Astrocyte (in vitro differentiated cells and primary cell): ENCODE measurements at places on chromosomes 6 and 20. TPM values are rescaled to one million over a fixed set of nuclear protein-coding genes. Genes with fewer than 3 reads are reported as not detected.

DNA sequence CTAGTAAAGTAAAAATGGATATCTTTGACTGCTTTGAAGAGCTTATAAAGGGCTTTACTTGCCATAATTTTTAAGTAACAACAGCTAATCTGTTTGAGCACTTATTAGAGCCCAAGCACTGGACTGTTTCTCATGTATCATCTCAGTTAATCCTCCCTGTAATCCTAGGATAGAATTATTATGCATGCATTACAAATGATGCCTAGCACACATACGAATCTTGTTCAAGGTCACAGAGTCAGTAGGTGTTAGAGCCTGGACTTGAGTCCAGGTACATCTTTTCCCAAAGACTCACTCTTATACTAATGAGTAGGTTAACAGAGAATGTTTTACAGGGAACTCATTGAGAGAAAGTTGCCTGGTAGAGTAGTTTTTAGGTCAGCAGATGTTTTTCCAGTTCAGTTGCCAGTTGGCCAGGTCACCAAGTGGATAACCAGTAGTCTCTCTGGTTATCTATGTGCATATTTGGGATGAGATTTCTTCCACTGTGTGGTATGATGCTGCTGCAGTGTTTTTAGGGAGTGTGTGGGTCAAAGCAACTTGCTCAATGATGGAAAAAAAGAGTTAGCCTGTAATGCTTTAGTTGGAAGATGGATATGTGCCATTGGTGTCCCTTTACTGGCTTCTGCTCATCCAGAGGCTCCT, 32.3 kb upstream of the LAMA4 start:
- no peak overlapping the region for H3K4me3 ChIP-seq
- no peak for DNase-seq
- H3K27ac ChIP-seq = no peak overlapping the region
- H3K4me1 ChIP-seq = peaks cover 11% of the 10 kb centered on the region

The ADTRP gene
- 0.58 and 0.68 TPM in 2 replicates for total RNA-seq

DNA sequence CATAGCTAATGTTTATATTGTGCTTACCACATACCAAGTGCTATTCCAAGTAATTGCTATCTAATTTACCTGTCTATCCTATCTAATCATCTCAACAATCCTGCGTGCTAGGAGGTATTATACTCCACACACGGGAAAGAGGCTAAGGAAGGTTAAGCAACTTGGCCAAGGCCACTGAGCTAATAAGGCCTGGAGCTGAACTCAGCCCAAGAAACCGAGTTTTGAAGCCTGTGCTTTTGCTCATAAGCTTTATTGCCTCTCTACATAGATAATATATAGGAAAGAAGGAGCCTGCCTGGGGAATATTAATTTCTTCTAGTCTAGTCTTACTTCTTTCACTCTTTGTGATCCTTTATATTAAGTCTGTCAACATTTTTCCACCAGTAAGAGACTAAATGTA, 67.8 kb upstream of the ADGRF4 start:
- no peaks in the 10 kb centered on the region for H3K4me1 ChIP-seq
- DNase-seq = no peak
- H3K36me3 ChIP-seq = no peaks in the 10 kb centered on the region
- no peak overlapping the region for H3K27ac ChIP-seq

The HTR1B gene
- total RNA-seq = 1.2 and 1.9 TPM in 2 replicates

GRCh38 chr6:130447374-130447773, 81.6 kb downstream of the TMEM200A start:
- H3K27ac ChIP-seq = no peak overlapping the region
- H3K4me1 ChIP-seq = no peaks in the 10 kb centered on the region
- peak; percentile 39 for DNase-seq
- peaks cover 11% of the 10 kb centered on the region for H3K36me3 ChIP-seq
- H3K27me3 ChIP-seq = no peaks in the 10 kb centered on the region

- peaks cover 10% of the 10 kb centered on the region for H3K4me1 ChIP-seq
- H3K36me3 ChIP-seq = no peaks in the 10 kb centered on the region
- H3K27me3 ChIP-seq = no peaks in the 10 kb centered on the region
- H3K4me3 ChIP-seq = peak overlapping the region; percentile 30
Observed at GRCh38 chr6:47034926-47035325, 7.2 kb downstream of the ADGRF1 start.

DNA sequence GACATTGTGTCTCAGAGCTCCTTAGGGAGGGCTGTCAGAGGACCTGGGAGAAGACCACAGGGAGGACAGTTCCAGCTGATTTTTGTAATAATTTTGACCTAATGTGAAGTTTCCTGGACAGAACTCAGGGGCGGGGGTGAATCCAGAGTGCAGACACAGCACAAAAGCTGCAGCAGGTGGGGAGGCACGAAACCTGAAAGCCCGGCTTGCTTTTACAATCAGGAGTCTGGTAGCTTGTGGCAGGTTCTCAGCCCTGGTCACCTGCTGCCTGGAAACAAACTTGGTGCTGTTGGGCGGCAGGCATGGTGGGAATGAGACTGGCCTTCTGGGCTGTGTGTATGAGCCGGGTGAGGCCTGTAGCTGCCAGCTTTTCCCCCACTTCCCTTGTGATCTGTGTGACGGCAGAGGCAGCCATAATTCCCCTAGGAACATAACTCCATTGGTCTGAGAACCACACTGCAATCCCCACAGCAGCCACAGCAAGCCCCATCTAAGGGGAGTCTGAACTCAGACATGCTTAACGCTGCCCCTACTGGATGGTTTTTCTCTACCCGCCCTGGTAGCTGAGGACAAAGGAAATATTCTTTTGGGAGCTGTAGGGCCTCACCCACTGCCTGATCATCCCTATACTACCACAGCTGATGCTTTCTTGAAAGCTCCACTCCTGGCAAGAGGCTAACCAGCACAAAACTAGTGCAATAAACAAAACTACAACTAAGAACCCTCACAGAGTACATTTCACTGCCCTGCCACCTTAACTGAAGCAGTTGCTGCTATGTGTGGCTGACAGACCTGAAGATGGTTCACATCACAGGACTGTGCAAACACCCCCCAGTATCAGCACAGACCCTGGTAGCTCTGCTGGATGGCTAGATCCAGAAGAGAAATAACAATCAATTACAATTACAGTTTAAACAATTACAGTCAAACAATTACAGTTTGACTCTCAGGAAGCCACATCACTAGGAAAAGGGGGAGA, 1055.1 kb upstream of the GJE1 start:
- H3K27ac ChIP-seq = no peak overlapping the region
- H3K4me3 ChIP-seq = no peak overlapping the region
- H3K27me3 ChIP-seq = no peaks in the 10 kb centered on the region
- no peak for DNase-seq
- no peaks in the 10 kb centered on the region for H3K4me1 ChIP-seq

The BMP6 gene
- total RNA-seq = 2.2 and 2.8 TPM in 2 replicates

The MAS1L gene
- total RNA-seq = not detected in 2 replicates

- H3K4me1 ChIP-seq = peaks cover 6% of the 10 kb centered on the region
- H3K4me3 ChIP-seq = no peak overlapping the region
- no peak overlapping the region for H3K27ac ChIP-seq
- peaks cover 4% of the 10 kb centered on the region for H3K27me3 ChIP-seq
Observed at GRCh38 chr6:41002168-41002567, 36.9 kb downstream of the UNC5CL start.

GRCh38 chr6:43845646-43846045, 75.6 kb downstream of the VEGFA start:
- no peak for DNase-seq
- no peaks in the 10 kb centered on the region for H3K36me3 ChIP-seq
- no peak overlapping the region for H3K27ac ChIP-seq
- no peak overlapping the region for H3K4me3 ChIP-seq

The JAG1 gene
- total RNA-seq = 278 and 380 TPM in 2 replicates

DNA sequence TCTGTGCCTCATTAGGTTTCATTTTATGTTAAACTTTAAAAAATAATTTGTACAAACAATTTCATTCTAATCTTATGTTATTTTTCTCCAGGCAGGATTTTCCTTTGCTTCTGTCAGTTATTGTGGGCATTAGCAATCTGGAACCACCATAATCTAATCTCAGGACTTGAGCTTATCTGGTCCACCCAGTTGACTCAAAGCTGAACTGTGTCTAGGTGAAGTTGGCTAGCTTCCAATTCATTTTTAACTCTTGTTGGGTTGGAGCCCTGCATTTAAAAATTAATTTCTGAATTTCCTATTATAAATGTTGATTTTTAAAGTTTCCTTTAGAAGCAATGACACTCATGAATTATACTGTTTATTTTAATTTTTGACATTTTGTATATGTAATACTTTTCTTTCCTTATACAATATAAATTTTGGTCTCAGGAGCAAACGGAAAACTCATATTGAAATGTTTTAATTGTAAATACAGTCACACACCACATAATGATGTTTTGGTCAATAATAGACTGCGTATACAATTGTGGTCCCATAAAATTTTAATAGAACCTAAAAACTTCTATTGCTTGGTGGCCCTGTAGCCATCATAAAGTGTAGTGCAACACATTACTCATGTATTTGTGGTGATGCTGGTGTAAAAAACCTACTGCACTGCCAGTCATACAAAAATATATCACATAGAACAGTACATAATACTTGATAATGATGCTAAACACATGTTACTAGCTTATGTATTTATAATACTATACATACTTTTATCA, 121.3 kb downstream of the CLVS2 start:
- no peaks in the 10 kb centered on the region for H3K4me1 ChIP-seq
- no peak overlapping the region for H3K4me3 ChIP-seq
- H3K36me3 ChIP-seq = no peaks in the 10 kb centered on the region

- DNase-seq = no peak
- no peak overlapping the region for H3K27ac ChIP-seq
- no peak overlapping the region for H3K4me3 ChIP-seq
- peaks cover 8% of the 10 kb centered on the region for H3K36me3 ChIP-seq
- no peaks in the 10 kb centered on the region for H3K4me1 ChIP-seq
- no peaks in the 10 kb centered on the region for H3K27me3 ChIP-seq
Observed at GRCh38 chr20:62267543-62267942, 29.2 kb downstream of the OSBPL2 start.

The LY6G5C gene
- 2.9 and 3.9 TPM in 2 replicates for total RNA-seq

- H3K27ac ChIP-seq = peak overlapping the region; percentile 86
- peak; percentile 99 for DNase-seq
- H3K36me3 ChIP-seq = no peaks in the 10 kb centered on the region
- no peak overlapping the region for H3K4me3 ChIP-seq
Observed at GRCh38 chr6:81895511-81896185, 143.2 kb upstream of the TENT5A start.

- no peak for DNase-seq
- no peak overlapping the region for H3K4me3 ChIP-seq
- H3K27me3 ChIP-seq = peaks cover 49% of the 10 kb centered on the region
- H3K4me1 ChIP-seq = no peaks in the 10 kb centered on the region
Observed at GRCh38 chr6:30394139-30394538, 49.2 kb downstream of the RPP21 start.

GRCh38 chr6:35729722-35730121, 7.1 kb upstream of the ARMC12 start:
- no peaks in the 10 kb centered on the region for H3K27me3 ChIP-seq
- no peaks in the 10 kb centered on the region for H3K36me3 ChIP-seq
- no peak overlapping the region for H3K27ac ChIP-seq
- H3K4me3 ChIP-seq = no peak overlapping the region
- H3K4me1 ChIP-seq = peaks cover 36% of the 10 kb centered on the region
- DNase-seq = no peak

GRCh38 chr20:61521687-61522420, 269.8 kb downstream of the CDH4 start:
- no peaks in the 10 kb centered on the region for H3K36me3 ChIP-seq
- H3K4me1 ChIP-seq = peaks cover 26% of the 10 kb centered on the region
- no peaks in the 10 kb centered on the region for H3K27me3 ChIP-seq
- peak; percentile 73 for DNase-seq

The CEP250 gene
- total RNA-seq = 81.2 and 107 TPM in 2 replicates

The HRH3 gene
- 0.07 TPM in 1 of 2 replicates, not detected in the other for total RNA-seq

DNA sequence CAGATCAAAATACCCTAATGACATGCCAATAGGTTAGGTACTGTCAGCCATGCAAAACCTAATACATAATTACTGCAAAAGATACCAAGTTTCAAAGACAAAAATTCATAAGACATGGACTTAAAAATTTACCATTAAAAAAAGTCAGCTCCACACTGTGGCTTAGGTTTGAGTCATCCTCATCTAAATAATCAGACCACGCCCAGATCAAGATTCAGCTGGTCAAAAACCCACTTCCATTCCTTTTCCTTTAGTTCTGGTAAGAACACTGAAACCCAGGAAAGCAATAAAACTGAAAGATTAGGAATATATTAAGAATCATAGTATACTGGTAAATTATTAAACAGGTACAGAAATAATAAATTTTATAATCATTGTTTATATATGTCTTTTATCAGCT, 81.0 kb upstream of the ASF1A start:
- H3K4me1 ChIP-seq = no peaks in the 10 kb centered on the region
- no peak overlapping the region for H3K27ac ChIP-seq
- H3K4me3 ChIP-seq = no peak overlapping the region

The DCBLD1 gene
- total RNA-seq = 36.8 and 44.9 TPM in 2 replicates

GRCh38 chr6:10769419-10769818, 21.8 kb downstream of the TMEM14B start:
- H3K36me3 ChIP-seq = no peaks in the 10 kb centered on the region
- no peaks in the 10 kb centered on the region for H3K4me1 ChIP-seq
- no peaks in the 10 kb centered on the region for H3K27me3 ChIP-seq
- H3K4me3 ChIP-seq = no peak overlapping the region
- no peak overlapping the region for H3K27ac ChIP-seq

The UNC5CL gene
- total RNA-seq = 0.27 and 0.29 TPM in 2 replicates

The PMEPA1 gene
- 49.4 and 65.1 TPM in 2 replicates for total RNA-seq

GRCh38 chr20:36135159-36135558, 19.4 kb upstream of the EPB41L1 start:
- no peaks in the 10 kb centered on the region for H3K27me3 ChIP-seq
- H3K4me3 ChIP-seq = no peak overlapping the region
- H3K36me3 ChIP-seq = no peaks in the 10 kb centered on the region
- DNase-seq = no peak
- H3K4me1 ChIP-seq = no peaks in the 10 kb centered on the region

The KDM1B gene
- total RNA-seq = 16.5 and 19.0 TPM in 2 replicates

The FAM83C gene
- total RNA-seq = not detected in 2 replicates
